ENCODE measurements at places on chromosomes 12 and 14.

DNA sequence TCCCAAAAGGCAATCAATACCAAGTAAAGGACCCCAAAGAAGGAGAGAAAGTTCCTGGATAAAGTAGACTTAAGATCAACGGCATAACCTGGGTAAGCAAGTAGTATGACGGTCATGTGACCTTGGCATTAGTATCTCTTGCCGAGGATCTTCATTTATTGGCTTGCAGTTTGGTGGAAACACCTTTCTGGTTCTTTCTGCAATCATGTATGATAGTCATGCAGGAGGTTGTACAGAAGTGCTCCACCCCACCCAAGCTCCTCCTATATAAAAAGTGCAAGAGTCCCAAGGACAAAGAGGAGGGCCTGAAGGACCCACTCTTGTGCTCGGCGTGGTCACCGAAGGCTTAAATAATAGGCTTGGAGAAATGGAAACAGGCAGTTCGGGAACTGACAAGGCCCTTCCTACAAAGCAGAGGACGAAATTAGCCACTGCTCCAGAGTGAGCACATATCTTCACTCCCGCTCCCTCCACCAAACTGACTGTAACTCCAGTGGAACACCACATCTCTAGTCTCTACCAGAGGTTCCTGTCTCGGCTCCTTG, 750 bp downstream of the CS start:
- peak; percentile 56 for DNase-seq

DNA sequence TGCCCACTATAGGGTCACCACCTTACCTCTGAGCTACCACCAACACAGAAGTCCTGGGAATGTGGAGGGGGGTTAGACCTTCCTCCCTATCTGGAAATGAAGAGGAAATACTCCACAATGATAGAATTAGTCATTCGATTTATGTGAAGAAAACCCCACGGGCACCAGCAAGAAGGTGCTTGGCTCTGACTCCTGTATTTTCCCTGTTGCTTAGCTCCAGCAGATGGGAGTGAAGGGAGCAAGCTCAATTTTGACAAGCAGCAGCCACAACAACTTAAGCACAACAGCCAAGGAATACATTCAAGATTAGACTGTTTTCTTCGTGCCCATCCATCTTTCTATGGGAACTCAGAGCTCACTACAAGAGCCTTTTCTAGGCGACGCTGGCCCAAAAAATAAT, 191.7 kb downstream of the SPTSSA start:
- no peak for DNase-seq

DNA sequence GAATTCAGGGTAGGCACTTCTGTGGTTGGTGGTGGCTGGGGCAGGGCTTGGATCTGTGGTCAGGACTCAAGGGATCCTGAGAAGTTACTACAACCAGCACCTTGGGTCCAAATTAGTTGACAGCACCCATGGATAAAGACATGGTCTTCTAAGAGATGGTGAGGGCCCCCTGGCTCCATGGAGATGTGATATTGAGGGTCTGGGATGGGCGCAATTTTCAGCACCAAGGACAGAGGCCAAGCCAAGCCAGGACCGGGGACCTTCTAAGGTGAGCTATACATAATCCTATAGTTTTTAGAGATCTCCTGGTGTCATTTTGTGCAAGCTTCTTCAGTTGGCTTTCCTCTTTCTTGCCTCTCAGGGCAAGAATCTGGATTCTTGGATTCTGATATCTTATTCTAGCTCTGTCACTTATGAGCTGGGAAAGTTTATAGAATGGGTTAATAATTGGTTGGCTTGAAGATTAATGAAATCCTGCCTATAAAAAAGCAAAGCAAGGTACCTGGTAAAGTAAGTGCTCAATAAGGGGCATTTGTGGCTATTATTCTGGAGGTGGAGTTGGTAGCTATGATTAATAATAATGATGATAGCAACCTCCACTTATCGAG, 130.1 kb upstream of the LHX5 start:
- DNase-seq: no peak

DNA sequence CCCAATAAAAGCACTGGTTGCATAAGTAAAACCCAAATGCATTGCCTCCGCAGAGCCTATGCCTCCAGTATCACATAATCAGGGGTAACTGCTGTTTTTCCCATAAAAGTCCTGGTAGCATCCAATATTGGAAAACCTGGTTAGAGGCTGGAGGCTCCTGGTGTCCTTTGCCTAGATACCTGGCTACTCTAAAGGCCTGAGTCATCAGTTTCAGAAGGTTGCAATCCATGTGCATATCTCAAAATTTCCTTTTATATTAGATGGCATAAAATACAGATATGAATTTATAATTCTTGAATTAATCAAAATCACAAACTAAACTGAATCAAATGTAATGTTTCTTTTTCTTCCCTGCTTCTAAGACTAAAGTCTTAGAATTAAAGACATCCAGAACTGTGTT, 164.2 kb upstream of the DCN start:
- DNase-seq: no peak

- peak; percentile 24 for DNase-seq
Observed at GRCh38 chr12:18246066-18246465, 15.3 kb upstream of the PIK3C2G start.

- DNase-seq: peak; percentile 66
Observed at GRCh38 chr12:2248901-2249381, 196.2 kb downstream of the CACNA1C start.
